ENCODE measurements at places on chromosomes 6 and 20. TPM values are rescaled to one million over a fixed set of nuclear protein-coding genes. Genes with fewer than 3 reads are reported as not detected.

- no peak for DNase-seq
Observed at GRCh38 chr20:38355161-38356012, 9.1 kb downstream of the LBP start.

GRCh38 chr6:106070636-106071035 is 15.5 kb upstream of the PRDM1 start:
- DNase-seq: no peak

GRCh38 chr6:165726965-165727381 is 63.9 kb upstream of the PDE10A start:
- no peak for DNase-seq

- DNase-seq: no peak
Observed at GRCh38 chr20:23226612-23227265, 123.9 kb upstream of the NXT1 start.

The PRND gene
- 48.0 TPM for polyA plus RNA-seq

The COL9A3 gene
- 10.1 TPM for polyA plus RNA-seq

The RSPO4 gene
- not detected for polyA plus RNA-seq

DNA sequence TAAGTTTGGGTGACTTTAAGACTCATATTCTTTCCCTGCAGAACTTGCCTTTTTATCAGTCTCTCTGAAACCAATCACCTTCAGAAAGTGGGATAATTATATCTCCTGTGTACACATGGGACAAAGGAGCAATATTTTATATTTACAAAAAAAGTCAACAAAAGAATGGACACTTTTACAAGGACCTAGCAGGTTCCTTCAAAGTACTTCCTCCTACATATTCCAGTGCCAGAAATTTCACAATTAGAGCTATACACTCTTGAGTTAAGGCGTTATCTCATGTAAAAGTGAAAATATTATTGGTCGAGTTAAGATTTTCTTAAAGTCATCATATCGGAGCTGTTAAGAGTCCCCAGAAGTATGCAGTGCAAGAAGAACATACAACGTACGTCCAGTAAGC is 98.9 kb upstream of the MAFB start:
- no peak for DNase-seq

- no peak for DNase-seq
Observed at GRCh38 chr6:138307816-138308730, 69.6 kb upstream of the SMIM28 start.

The ELOVL2 gene
- polyA plus RNA-seq: 3.2 TPM

DNA sequence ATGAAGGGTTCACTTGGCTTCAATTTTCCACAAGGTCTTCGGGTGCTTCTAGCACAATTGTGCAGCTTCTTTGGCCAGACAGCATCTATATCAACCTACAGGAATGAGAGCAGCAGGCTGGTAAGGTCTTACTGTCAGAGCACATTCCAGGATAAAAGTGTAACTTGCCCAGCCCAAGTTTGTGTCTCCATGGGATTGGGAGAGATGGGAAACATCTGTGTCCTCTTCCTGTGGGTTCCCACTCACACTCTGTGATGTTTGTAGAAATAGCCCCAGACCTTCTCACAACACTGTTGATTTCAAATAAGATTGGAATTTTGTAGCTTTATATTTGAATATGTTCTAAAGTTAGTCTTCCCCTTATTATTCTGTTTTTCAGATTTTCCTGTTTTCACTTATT is 83.4 kb upstream of the RGS17 start:
- DNase-seq: no peak

The BACH2 gene
- 6.0 TPM for polyA plus RNA-seq

The CNR1 gene
- 0.36 TPM for polyA plus RNA-seq

DNA sequence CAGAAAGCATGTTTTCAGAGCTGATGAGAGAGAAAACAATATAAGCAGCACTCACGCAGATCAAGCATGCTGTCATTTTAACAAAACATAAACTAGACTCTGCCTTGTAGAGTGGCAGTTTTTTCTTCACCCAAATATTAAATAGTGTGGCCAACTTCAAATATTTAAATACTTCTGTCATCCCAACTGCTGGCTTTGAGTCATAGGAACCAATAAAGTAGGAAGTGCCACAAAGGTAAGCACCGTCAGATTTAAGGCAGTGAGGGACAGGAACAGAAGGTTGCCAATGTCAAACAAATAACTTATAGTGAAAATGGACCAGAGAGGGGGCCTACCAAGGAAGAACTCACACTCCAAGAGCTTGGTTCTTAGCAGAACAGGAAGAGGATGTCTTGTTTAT is 222.2 kb downstream of the PKHD1 start:
- no peak for DNase-seq

The KHDC1L gene
- polyA plus RNA-seq: 0.35 TPM

DNA sequence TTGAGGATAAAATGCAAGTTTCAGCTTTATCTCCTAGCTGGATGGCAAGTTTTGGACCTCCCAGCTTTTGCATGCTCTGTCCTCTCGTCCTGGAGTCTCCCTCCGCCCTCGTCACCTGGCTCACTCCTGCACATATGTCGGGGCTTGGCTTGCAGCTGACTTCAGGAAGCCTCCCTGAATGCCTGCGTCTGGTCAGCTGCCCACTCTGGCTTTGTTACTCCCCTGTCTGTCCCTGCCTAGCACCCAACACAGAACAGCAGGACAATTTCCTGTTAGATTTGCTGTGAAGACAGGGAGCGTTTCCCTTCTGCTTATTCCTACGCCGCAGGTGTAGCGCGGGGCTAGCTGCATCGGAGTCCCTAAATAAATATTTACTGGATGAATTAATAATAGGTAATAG is 5.4 kb downstream of the JPH2 start:
- DNase-seq: no peak

The HSPA1B gene
- 110 TPM for polyA plus RNA-seq

GRCh38 chr6:14804785-14805210 is 441.1 kb upstream of the JARID2 start:
- peak; percentile 75 for DNase-seq

The SPATS1 gene
- polyA plus RNA-seq: not detected

GRCh38 chr20:12241065-12241464 is 323.4 kb downstream of the BTBD3 start:
- no peak for DNase-seq

- DNase-seq: no peak
Observed at GRCh38 chr6:44135173-44135758, 7.9 kb downstream of the TMEM63B start.

The MAK gene
- 0.77 TPM for polyA plus RNA-seq

GRCh38 chr6:52499681-52500236 is 77.1 kb downstream of the TRAM2 start:
- no peak for DNase-seq

- no peak for DNase-seq
Observed at GRCh38 chr20:37973059-37973910, 60.0 kb downstream of the TTI1 start.

The ADGB gene
- 0.11 TPM for polyA plus RNA-seq

DNA sequence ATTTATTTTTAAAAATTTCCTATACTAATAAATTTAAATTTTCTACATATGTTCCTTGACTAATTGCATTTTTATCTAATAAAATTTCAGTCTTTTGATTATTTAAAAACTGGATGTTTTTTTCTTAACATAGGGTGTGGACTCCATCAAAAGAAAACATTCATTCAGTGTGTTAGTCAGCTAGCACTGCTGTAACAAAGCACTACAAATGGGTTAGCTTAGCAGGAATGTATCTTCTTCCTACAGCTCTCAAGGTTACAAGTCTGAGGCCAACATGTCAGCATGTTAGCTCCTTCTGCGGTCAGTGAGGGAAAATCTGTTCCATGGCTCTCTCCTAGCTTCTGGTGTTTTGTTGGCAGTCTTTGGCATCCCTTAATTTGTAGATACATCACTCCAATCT is 32.5 kb downstream of the FRK start:
- DNase-seq: no peak

The PMEPA1 gene
- polyA plus RNA-seq: 19.8 TPM

- no peak for DNase-seq
Observed at GRCh38 chr6:85364344-85364743, 85.5 kb upstream of the NT5E start.

The GGTLC1 gene
- polyA plus RNA-seq: not detected

DNA sequence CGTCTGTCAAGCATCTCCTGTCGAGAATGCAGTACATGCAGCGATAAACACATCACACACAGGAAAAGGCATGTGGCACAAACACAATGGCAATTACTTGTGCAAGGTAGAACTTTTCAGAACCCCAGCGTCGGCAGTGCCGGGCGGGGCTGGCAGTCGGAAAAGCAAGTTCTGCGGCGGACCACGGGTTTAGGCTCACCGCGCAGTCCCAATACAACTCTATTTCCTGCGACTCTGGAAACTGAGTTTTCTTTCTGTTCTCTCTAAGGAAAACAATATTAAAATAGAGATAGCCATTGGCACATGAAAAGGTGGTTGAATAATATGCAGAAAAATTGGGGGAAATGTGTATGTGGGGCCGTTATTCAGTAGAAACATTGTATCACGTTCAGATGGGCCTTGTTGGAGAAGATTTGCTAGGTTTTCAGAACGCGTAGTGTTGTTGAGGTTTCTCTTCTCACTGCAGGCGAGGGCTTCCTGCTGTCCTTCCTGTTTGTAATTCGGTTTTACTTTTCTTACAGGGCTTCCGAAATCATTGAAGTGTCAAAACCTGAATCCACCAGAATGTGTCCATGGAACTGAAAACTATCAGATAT is 369.5 kb downstream of the THBS2 start:
- DNase-seq: no peak

The IL17F gene
- not detected for polyA plus RNA-seq

GRCh38 chr6:119043265-119043664 is 35.2 kb downstream of the FAM184A start:
- no peak for DNase-seq

GRCh38 chr6:69974193-69974592 is 107.8 kb downstream of the COL19A1 start:
- DNase-seq: no peak

DNA sequence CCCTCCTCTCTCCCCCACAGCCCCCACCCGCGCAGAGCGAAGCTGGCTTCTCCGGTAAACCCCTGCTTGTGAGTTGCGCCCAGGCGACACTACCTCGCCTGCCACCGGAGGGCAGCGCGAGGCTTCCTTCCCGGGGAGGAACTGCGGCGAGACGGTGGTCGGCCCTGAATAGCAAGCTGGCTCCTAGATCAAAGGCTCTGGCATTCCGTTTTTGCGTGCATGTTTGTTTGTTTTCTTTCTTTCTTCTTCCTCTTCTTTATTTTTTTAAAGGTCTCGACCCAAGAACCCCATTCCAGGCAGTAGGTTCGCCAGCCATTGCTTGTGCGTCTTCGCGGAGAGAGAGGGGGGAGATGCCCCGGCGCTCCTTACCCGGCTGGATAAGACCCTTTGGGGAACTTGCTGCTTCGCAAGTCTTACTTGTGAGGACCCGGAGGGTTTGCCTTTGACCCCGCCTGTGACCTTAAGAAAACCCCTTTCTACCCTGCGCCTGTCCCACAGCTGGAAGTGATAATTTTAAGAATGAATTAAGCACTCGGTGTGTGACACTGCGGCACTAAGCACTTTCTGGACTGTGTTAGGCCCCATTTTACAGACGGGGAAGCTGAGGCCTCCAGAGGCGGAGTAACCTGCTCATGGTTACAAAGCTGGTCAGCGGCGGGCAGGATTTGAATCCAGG is 92.7 kb upstream of the SIRPA start:
- peak; percentile 47 for DNase-seq

The OSER1 gene
- 28.2 TPM for polyA plus RNA-seq

The CLPSL2 gene
- polyA plus RNA-seq: not detected

The SLC17A5 gene
- 26.3 TPM for polyA plus RNA-seq

GRCh38 chr6:168415098-168415992 is 25.6 kb upstream of the SMOC2 start:
- peak; percentile 77 for DNase-seq

DNA sequence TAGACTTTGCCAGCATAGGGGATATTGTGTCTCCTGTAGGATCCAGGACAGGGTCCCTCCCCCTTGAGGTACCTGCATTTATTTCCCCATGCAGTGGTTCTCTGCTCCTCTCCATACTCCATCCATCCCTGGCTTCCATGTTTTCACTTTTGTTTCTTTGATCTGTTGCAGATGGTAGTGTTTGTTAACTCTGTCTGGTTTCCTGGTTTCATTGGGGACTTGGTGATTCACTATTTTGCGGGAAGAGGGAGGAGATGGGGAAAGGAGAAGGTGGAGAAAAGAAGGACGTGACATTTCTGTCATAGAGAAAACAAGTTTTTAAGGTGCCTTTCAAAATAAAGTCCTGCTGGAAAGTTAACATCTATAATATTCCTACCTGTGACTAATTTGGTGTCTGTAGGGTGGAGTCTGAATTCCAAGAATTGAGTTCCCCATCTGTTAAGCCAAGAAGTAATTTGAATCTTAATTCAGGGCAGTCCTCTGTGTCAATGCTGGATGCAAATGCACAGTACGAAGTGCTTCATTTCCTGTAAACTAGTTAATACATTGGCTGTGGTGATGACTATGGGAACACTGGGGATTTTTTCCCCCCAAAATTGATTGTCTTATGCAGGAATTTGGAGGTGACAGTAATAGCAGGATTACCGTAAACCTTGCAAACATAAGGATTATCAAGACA is 6.9 kb upstream of the RNF144B start:
- no peak for DNase-seq

The SLC13A3 gene
- not detected for polyA plus RNA-seq

Data from muscle of arm (tissue), 14 donors.